Inflammatory macrophage treated with lipopolysaccharide for 1 hour (primary cell): ENCODE measurements at places on chromosomes 2 and 18.

DNA sequence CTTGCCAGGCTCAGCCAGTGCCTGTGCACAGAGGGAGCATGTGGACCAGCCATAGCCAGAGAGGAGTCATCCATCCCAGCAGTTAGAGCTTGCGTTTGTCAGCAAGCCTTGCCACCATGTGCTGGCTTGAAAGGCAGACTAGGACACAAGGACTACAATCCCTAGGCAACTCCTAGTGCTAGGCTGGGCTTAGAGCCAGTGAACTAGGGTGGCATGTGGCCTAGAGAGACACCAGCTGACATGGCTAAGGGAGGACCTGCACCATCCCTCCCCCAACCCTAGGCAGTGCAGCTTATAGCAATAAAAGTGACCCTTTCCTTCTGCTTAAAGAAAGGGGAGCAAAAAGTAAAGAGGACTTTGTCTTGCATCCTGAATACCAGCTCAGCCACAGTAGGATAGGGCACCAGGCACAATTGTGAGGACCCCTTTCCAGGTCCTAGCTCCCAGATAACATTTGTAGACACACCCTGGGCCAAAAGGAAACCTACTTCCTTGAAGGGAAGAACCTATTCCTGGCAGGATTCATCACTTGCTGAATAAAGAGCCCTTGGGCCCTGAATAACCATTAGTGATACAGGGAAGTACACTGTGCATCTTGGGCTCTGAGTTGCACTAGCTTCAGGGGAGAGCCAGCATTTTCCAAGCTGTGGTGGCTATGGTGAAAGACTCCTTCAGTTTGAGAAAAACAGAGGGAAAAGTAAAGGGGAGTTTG is 38.7 kb upstream of the UXS1 start:
- DNase-seq = no peak

- DNase-seq = no peak
These were observed 335.3 kb downstream of the MYCN start for GRCh38 chr2:16275661-16276060.

DNA sequence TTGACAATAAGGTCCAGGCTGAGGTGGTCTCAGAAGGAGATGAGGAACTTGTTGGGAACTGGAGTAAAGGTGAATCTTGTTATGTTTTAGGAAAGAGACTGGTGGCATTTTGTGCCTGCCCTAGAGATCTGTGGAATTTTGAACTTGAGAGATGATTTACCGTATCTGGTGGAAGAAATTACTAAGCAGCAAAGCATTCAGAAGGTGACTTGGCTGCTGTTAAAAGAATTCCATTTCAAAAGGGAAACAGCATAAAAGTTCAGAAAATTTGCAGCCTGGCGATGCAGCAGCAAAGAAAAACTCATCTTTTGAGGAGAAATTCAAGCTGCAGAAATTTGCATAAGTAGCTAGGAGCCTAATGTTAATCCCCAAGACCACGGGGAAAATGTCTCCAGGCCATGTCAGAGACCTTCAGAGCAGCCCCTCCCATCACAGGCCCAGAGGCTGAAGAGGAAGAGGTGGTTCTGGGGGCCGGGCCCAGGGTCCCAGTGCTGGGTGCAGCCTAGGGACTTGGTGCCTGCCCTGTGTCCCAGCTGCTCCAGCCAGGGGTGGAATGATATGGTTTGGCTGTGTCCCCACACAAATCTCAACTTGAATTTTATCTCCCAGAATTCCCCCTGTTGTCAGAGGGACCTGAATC is 73.5 kb downstream of the FIGN start:
- no peak for DNase-seq

DNA sequence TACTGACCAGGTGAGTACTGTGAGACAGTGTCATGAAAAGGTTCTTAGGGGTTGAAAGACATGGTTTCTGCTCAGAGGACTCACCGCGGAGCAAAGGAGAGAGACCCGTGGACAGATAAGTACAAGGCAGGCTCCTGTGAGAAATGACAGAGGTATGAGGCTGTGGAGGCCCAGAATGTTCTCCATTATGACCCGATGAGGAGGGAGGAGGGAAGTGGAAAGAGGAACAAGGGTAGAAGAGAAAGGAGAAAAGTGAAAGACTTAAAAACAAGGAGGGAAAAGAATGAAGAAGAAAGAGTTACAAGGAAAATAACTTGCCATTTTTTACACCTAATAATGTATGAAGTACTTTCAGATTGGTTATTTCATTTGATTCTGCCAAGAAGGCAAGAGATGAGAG is 29.8 kb downstream of the MAPRE3 start:
- peak; percentile 18 for DNase-seq

DNA sequence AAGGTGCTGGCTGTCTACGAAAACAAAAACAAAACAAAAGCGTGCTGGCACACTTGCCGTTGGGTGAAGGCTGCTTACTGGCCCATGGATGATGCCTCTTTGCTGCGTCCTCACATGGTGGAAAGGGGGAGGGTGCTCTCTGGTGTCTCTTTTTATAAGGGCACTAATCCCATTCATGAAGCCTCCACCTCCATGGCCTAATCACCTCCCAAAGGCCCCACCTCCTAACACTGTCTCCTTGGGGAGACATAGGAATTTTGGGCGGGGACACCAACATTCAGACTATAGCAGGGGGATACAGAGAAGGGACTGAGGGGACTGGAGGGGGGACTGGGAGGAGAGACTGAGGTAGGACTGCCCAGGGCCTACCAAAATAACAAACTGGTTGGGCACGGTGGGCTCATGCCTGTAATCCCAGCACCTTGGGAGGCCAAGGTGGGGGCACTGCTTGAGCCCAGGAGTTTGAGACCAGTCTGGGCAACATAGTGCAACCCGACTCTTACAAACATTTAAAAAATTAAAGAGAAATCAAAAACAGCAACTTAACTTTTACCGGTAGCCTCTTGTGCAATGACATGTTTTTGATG is 14.5 kb downstream of the PTMA start:
- no peak for DNase-seq

DNA sequence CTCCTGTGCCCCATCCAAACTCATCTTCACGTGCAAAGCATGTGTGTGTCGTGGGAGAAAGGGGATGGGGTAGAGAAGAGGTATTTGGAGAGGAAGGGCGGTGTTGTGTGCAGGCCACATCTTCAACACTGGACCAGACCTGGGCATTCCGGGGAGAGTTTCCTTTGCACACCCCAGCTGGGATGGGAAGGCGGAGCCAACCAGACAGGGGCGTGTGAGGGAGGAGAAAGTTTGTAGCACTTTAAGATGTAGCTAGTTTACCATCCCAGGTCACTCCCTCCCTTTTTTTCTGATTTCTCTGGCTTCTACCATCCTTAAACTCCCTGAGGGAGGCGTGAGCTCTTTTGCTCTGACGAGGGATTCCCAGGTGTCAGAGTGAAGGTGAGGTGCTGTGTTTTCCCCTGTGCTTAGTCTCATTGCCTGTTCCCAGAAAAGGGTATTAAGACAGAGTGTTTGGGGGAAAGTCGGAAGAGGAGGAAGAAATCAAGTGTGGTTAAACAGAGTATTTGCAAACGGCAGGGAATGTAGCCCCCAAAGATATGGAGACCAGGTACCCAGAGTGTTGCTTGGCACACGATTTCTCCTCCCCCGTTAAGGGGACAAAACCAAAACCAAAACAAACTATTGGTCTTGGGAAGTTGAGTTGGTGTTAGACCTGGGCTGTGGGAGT is 1.6 kb downstream of the SETBP1 start:
- no peak for DNase-seq

GRCh38 chr2:149075853-149076252 is 37.4 kb downstream of the LYPD6B start:
- no peak for DNase-seq

DNA sequence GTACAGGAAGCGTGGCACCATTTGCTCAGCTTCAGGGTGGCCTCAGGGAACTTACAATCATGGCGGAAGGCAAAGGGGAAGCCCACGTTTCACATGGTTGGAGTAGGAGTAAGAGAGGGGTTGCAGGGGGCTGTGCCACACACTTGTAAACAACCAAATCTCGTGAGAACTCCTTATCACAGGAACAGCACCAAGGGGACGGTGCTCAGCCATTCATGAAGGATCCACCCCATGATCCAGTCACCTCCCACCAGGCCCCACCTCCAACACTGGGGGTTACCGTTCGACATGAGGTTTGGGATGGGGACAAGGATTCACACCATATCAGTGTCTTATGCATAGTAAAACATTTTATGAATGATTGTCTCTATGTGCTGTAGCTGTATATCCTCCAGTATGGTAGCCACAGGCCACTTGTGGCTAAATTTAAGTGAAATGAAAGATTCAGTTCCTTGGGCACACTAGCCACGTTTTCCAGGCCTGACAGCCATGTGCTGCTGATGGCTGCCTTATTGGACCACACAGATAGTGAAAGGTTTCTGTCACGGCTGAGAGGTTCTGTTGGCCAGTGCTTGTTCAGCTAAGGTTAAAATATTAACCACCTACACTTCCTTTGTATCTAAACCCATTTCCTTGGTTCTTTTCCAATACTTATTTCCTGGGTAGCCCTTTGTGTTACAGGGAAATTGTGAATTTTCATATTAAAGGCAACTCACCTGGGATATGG is 77.3 kb downstream of the AGAP1 start:
- no peak for DNase-seq

DNA sequence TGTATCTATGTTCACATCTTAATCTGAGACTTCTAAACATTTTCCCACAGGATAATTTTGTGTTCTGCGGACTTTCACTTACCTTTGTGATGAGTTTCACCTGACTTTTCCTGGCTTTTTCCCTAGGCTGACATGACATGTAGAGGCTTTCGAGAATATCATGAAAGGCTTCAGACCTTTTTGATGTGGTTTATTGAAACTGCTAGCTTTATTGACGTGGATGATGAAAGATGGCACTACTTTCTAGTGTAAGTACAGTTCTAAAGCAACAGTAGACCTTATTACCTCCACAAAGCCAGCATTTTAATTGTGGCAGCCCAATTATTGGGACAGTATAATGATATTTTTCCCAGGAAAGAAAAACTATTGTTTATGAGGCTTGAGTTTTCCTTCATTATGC is 34.1 kb upstream of the METAP1D start:
- no peak for DNase-seq

DNA sequence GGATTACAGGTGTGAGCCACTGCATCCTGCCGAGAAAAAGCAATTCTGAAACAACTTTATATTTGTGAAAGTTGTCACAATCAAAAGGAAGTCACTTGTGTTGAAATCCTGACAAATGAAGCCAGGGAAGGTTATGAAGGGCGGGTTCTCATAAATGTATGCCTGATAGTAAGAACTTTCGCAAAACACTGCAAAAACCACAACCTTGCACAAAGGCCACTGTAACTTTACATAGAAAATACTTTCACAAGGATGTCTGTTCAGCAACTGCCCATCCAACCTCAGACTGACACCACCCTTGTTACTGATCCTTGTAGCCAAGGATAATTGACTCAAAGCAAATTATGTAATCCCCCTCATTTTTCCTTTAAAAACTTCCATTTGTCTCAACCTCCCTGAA is 90.6 kb downstream of the SLC4A3 start:
- DNase-seq = peak; percentile 47

GRCh38 chr2:132573444-132574007 is 96.5 kb downstream of the LYPD1 start:
- no peak for DNase-seq

DNA sequence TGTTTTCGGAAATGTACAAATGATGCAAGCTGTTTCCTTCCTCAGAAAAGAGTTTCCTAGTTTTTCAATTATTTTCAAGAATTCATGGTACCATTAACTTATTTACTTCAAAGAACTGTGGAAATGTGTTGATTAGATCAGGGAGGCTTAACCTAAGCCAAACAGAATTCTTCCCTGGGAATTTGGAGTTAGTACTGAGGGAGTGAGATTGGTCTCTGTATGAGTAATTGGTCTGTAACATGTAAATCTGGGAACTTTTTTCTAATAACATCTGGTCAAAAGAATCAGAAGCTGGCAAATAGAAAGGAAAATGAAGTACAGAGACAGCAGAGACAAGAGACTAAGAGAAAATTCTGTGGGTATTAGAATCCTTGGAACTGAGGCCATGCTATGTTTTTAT is 145.8 kb downstream of the BABAM2 start:
- DNase-seq = no peak

DNA sequence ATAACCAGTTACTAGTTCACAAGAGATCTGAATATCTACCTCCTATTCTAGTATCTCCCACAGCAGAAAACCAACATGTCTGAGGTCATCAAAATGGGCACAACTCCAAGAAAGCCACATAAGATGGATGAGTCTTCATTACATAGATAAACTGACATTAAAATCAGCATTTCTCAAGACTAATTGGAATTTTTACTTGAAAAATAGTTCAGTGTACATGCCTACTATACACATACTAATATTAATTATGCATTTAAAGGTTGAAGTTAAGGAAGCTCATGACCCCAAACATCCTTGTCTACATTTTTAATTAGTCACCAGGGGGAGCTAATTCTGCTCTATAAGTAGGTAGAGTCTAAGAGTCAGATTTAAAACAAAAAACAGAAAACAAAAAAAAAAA is 41.9 kb downstream of the ZNF521 start:
- DNase-seq = peak; percentile 34

GRCh38 chr2:239140346-239141020 is 260.3 kb downstream of the HDAC4 start:
- DNase-seq = no peak

GRCh38 chr2:205699515-205700289 is 17.4 kb downstream of the NRP2 start:
- peak; percentile 58 for DNase-seq

GRCh38 chr2:205758051-205758450 is 75.8 kb downstream of the NRP2 start:
- DNase-seq = no peak

GRCh38 chr2:200242570-200242969 is 63.9 kb upstream of the SPATS2L start:
- no peak for DNase-seq

DNA sequence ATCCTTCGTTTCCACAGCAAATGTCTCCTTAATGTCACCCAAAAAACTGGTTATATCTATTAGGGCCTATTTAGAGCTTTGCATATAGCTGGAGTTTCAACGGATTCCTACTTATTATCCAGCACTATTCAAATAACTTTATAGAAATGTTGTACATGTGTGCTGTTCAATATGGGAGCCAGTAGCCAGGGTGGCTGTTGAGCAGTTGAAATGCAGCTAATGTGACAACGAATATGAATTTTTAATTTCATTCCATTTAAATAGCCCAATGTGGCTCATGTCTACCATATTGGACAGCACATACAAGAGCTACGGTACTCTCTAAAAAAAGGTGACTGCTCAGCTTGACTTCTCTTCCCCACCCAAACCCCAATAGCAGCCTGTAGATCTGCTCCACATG is 2.4 kb downstream of the APOB start:
- no peak for DNase-seq

GRCh38 chr2:204869132-204869823 is 324.0 kb downstream of the PARD3B start:
- no peak for DNase-seq

DNA sequence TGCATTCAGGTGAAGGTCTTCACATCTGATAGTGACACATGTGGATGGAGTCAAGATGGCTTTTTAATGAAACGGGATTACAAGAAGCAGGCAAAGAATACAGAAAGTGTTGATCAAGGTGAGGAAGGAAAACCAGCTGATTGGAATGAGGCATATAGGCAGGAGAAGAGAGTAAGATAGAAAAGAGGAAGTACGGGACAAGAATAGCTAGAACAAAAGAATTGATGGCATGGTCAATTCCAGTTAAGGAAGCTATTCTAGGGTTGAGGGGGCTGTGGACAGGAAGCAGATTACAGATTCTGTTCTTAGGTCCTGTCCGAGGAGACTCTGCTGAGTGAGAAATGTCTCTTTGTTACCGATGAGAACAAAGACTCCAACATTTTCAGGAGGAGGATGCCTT is 13.2 kb upstream of the NCK2 start:
- DNase-seq = no peak

GRCh38 chr2:36670881-36671595 is 25.5 kb upstream of the VIT start:
- DNase-seq = no peak

- no peak for DNase-seq
These were observed 132.5 kb upstream of the OSR1 start for GRCh38 chr2:19490846-19491435.
